ENCODE measurements at places on chromosomes 3 and 15.

DNA sequence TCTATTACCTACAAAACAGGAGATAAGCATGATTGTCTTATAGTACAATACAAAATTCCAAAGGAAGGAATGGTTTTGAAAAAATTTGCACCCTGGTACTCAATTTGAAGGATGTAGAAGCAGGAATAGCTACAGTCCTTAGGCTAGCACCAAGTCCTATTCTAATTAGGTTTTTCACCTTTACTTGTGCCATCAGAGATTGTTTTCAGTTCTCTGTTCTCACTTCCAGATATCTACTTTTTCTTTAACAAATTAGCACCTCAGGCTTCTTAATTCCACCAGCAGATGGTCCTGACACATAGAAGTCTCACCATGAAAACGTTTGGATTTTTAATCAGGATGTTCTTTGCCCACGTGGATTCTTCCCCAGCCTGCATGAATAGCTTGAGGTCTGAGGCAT, 43.8 kb downstream of the IL5RA start:
- DNase-seq = no peak

DNA sequence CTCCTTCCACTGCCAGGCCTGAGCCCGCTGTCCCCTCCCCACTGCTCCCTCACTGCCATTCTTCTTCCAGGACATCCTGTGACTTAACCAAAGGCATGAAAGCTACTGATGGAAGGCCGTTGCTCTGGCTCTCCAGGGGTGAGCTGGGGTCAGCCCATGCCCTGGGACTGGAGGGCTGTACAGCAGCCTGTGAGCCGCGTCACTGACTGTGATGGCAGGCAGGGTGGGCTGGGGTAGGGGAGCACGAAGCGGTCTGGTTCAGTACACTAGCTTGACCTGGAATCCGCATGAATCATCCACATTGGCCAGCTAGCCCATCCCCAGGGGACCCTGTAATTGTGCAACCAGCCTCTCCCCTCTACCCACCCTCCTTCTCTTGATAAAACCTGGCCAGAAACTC, 30.8 kb downstream of the CORO2B start:
- no peak for DNase-seq

DNA sequence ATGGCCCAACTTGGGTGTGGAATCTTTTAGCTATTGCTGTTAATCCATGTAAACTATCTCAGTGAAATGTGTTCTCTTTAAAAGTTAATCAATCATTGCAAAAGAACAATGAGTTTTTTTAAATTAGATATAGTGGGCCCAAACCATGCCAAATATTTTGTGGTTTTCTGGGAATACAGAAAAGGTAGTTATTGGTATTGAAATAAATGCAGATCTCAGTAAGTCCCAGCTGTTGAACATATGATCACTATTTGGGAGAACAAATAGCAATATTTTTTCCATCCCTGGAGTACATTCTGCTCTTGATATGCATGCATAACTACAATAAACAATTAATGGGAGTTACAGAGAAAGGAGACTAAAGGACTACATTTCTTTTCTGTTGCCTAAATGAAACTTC, 36.0 kb upstream of the LEKR1 start:
- no peak for DNase-seq

DNA sequence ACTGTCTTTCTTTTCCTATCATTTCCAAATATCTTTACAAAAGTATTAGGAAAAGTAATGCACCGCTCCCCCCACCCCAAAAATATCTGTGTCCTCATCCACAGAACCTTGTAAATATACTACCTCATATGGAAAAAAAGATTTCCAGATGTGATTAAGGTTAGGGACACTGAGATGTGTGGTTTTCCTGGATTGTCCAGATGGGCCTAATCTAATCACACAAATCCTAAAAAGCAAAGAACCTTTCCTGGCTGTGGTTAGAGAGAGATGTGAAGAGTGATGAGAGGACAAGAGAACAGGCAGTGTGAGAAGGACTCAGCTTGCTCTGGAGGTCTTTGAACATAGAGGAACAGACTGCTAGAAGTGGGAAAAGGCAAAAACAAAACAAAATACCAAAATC, 77.7 kb downstream of the ROBO1 start:
- no peak for DNase-seq

GRCh38 chr15:78868366-78868765, 4.3 kb upstream of the MORF4L1 start:
- no peak for DNase-seq

DNA sequence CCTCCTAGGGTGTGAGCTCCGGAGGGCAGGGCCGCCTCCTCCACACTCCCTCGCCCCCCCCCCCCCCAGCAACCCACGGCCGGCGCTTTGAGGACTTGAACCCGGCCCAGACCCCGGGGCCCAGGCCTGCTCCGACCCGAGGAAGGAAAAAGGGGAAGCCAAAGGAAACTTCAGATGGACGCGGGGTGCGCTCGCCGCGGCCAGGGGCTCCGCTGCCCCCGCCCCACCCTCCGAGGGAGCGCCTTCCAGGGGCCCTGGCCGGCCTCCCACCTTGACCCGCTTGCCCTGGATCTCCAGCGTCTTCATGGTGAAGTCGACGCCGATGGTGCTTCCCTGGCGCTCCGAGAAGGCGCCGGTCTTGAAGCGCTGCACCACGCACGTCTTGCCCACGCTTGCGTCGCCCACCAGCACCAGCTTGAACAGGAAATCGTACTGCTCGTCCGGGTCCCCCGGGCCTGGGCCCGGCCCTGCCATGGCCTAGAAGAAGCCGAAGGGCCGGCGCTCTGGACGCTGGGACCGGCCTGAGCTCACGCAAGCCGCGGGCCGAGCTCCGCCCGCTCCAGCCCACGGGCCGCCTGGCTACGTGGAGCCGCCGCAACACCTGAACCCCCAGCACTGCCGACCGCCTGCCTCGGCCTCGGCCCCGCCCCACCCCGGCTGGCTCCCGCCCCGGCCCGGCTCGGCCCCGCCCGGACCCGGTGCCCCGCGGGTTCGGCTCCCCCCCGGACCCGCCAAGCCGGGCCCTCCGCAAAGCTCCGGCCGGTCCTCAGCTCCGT, 400 bp downstream of the RAB43 start:
- no peak for DNase-seq

DNA sequence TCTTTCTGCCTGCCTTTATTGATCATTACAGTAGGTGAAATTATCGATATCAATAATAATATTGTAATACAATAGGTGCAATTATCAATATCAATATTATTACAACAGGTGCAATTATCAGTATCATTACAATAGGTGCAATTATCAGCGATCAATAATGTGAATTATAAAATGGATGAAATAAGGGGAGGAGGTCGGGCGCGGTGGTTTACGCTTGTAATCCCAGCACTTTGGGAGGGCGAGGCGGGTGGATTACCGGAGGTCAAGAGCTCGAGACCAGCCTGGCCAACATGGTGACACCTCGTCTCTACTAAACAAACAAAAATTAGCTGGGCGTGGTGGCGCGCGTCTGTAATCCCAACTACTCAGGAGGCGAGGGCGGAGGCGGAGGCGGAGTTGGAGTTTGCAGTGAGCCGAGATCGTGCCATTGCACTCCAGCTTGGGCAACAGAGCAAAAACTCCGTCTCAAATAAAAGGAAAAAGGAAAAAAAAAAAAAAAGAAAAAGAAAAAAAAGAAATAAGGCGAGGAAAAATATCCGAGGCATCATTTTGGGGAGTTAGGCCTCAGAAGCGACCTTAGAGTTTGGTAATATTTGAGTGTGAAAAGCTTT, 611 bp upstream of the BNIP2 start:
- DNase-seq = no peak

- peak; percentile 95 for DNase-seq
Measured at GRCh38 chr3:124860599-124860998, 26.6 kb downstream of the ITGB5 start.

- peak; percentile 95 for DNase-seq
Measured at GRCh38 chr3:197456261-197457091, 99.3 kb downstream of the BDH1 start.

DNA sequence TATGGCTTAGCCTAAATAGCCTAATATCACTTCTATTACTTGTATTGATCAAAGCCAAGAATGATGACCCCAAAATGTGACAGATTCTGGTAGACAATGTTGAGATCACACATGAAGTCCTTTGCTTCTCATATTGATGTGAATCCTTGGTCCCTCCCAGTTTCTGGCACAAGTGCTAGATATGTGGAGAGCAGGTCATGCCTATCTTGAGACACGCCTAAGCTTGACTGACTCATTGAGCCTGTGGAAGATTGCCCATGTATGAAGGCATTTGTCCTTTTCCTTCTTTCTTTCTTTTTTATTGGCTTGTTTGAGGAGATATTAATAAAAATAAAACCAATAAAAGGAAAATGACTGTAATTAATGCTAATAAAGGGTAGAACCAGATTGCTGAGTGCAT, 54.0 kb upstream of the TMEM108 start:
- no peak for DNase-seq

DNA sequence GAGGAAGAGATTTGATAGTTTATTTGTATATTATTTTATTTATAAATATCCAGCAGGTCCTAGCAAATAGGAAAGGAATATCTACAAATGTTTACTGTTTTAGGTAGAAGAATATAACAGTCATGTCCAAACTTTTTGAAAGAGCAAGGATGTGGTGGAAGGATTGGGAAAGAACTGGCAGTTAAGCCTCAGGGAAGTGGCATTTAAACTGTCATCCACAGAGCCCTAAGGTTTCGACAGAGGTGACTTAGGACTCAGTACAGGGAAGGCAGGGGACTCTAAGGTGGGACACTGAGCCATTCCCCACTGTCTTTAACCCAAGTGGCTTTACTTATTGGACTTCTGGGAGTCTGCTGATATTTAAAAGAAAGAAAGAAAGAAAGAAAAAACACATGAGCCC, 11.8 kb upstream of the TMEM87A start:
- no peak for DNase-seq

- no peak for DNase-seq
Measured at GRCh38 chr3:182913889-182914288, 66.4 kb downstream of the DCUN1D1 start.

DNA sequence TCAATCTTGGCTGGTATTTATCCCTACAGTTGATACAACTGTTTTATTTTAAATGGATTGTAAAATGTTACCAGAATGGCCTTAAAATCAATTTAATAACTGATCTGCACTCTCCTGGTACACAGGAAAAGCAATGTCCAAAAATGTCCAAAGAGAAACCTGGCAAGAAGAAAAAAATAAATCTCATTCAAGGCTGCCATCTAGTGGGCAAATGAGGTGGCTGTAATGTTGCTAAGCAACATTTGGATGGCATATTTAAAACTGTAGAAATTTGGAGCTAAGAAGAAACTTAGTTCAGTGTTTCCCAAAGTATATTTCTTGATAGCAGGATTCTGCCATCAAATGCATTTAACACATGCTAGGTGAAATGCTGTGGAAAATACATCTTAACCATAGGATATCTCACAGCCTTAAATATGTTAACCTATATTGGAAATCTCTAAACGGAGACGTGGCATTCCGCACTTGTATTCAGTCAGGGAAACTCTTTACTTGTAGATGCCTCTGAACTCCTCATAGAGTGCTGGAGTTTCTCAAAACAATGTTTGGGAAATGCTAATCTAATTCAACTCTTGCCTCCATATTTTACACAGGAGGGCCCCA, 216.8 kb downstream of the ERC2 start:
- DNase-seq = peak; percentile 71

DNA sequence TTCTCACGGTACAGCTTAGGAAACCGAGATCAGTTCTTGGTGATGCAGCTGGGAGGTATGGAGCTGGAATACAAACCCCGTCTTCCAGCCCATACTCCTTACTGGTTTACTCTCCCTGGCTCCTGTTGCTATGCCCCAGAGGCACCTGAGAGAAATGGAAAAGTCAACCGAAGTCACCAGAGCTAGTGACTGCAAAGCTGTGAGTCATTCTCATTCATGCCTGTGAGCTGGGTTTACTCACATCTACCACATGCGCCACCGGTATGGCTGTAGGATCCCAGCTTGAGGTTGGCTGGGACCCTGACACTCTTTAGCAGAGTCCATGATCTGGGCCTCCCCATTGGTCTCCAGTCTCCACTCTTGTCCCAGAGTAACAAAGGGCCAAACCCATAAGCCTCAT, 111.5 kb upstream of the ETV5 start:
- DNase-seq = no peak

DNA sequence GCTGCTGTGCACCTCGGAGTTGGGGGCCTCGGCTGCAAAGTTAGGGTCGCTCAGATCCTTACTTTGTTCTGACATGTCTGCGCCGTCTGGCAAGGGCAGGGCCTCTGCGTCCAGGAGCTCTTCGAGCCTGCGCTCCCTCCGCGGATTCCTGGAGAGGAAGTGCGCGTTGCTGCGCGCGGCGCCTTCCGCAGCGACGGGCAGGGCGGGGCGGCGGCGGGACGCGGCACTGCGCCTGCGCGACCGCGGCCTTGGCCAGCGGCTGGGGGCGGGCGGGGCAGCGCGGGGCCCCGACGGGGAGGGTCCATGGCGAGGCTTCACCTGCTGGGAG, at the start of gene NDN:
NDN (minus strand) TSS at position 163 of the 328 bp plus-strand sequence; CDS start at position 75, 88 bp downstream.
- peak; percentile 69 for DNase-seq

GRCh38 chr15:88920186-88920891, 7.2 kb upstream of the MFGE8 start:
- DNase-seq = no peak

GRCh38 chr3:73052857-73053256, 8.6 kb upstream of the EBLN2 start:
- DNase-seq = peak; percentile 18

Data from AG08395 (cell line).